ENCODE measurements at places on chromosomes 1 and 21.

GRCh38 chr1:5981009-5981380 lies 11.2 kb downstream of the NPHP4 start:
- no peak for DNase-seq

DNA sequence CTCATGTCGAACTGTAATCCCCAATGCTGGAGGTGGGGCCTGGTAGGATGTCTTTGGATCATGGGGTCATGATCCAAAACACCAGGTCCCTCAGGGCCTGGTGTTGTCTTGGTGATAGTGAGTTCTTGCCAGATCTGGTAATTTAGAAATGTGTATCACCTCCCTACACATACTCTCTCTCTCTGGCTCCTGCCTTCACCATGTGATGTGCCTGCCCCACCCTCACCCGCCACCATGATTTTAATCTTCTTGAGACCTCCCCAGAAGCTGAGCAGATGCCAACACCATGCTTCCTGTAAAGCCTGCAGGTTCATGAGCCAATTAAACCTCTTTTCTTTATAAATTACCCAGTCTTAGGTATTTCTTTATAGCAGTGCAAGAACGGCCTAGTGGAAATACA lies 136.4 kb downstream of the NR5A2 start:
- DNase-seq = no peak

GRCh38 chr1:86704972-86705664 lies 742 bp downstream of the SH3GLB1 start:
- DNase-seq = peak; percentile 40

GRCh38 chr1:236141447-236142252 lies 689 bp upstream of the GPR137B start:
- DNase-seq = no peak

DNA sequence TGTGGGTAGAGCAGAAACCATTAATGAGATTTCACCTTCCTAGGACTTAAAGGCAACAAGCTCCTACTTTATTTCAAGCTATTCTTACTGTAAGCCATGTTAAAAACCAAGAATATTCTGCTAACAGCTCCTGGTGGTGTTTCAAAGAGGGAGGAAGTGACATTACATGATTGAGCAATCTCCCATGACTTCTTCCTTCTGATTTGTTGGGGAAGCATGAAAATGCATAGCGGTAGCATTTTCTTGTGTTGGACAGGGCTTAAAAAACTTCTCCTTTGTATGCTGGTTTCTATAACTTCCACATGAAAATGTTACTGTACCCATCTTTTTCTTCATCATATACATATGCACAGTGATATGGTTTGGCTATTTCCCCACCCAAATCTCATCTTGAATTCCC lies 297.0 kb upstream of the SNX7 start:
- no peak for DNase-seq

DNA sequence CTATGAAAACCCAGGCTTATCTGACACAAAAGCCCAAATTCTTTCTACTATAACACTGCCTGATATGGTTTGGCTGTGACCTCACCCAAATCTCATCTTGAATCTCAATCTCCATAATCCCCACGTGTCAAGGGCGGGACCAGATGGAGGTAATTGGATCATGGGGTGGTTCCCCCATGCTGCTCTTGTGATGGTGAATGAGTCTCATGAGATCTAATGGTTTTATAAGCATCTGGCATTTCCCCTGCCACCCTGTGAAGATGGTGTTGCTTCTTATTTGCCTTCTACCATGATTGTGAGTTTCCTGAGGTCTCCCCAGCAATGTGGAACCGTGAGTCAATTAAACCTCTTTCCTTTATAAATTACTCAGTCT lies 123.3 kb upstream of the USP24 start:
- DNase-seq = no peak

DNA sequence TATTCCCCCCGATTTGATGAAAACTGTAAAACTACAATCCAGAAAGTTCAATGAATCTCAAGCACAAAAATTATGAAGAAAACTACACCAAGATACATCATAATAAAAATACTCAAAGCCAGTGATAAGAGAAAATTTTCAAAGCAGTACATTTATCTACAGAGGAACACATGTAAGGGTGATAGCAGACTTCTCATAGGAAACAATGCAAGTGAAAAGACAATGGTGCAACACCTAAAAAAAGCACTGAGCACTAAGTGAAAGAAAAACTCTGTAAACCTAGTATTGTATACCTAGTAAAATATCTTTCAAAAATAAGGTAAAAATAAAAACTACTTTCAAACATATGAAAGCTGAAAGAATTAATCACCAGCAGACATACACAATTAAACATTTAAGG lies 76.1 kb upstream of the IRF2BP2 start:
- no peak for DNase-seq

DNA sequence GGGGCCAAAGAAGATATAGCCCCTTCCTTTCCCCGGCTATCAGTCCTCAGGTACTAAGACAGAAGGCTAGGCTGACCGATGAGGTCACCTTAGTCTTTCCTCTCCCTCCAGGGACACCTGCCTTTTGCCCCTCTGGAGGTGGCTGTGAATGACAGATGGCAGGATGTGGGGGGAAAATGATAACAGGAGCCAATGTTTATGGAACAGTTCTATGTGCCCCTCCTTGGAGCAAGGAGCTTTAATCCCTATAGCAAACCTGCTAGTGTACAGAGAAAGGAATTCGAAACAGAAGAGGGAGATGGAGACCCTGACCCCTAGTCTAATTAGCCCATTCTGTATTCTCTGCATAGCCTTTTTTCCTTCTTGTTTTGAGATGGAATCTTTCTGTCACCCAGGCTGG lies 28.1 kb downstream of the SERINC2 start:
- no peak for DNase-seq

GRCh38 chr1:20375563-20375962 lies 84.9 kb downstream of the VWA5B1 start:
- DNase-seq = no peak

GRCh38 chr1:83620016-83620415 lies 378.9 kb downstream of the TTLL7 start:
- DNase-seq = no peak

- no peak for DNase-seq
Observed at GRCh38 chr1:51294566-51295184, 35.7 kb downstream of the TTC39A start.

DNA sequence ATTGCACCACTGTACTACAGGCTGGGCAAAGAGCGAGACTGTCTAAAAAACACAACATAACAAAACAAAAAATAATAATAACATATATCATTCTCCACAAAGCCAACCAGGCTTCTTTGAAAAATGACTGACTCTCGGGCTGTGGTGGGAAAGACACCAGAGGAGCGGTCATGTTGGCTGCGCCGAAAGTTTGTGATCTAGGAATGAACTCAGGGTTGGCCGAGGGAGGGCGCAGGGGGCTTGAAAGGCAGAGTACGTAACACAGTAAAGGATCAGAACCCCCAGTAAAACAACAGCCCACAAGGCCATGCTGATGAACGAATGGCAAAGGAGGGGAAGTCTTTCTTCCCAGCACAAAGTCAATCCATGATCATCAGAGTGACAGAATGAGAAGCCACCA lies 4.7 kb downstream of the SLC35E2B start:
- DNase-seq = no peak

- DNase-seq = no peak
Observed at GRCh38 chr1:32798679-32799416, 18.3 kb downstream of the YARS1 start.

GRCh38 chr21:29601047-29601446 lies 302.3 kb downstream of the BACH1 start:
- DNase-seq = no peak

GRCh38 chr1:221812088-221812752 lies 70.3 kb upstream of the DUSP10 start:
- no peak for DNase-seq

- DNase-seq = no peak
Observed at GRCh38 chr1:29457496-29458368, 221.4 kb downstream of the PTPRU start.

DNA sequence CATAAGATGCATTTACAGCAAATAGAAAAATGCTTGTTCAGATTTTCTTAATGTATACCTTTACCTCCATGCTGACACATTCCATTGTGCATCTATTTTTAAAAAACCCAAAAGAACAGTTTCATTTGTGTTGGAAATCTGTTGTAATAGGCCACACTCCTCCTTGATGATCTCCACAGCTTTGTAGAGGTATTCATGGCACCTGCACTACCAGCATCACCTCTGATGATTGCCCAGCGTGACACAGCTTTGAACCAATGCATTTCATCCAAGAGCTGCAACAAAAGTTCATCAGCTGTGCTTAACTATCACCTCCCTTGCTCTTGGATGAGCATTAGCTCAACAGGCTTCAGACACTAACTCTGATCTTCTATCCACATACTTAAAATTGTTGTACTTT lies 8.2 kb downstream of the DYNLT5 start:
- DNase-seq = no peak

DNA sequence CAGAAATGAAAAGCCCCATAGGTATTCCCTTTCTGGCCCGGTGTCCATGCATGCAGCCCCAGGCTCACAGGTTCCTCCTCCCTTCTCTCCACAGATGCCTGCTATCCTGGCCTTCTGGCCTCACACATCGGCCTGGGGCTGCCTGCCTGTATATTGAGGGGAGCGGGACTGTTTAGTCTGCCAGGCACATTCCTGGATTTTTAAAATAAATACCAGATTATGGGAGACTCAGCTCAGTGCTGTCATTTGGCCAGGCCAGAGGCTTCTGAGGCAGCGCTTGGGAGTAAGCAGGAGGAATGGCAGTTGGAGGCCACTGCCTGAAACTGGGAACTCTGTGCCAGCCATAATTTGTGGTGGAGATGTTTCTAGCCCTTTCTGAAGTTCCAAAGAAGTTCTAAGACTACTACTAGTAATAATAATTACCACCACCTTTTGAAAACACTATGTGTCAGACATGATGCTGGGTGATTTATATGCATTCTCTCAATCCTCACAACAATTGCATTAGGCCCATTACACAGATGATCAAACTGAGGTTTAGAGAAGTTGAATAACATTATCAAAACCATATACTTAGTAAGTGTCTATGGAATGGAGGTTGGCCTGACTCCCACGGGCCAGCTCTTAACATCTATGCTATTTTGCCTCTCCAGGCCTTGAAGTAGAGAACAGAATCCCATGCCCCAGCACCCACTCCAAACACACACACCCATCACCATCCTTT lies 107.6 kb downstream of the PLXNA2 start:
- no peak for DNase-seq

- DNase-seq = no peak
Observed at GRCh38 chr1:19418503-19418971, 66.8 kb downstream of the CAPZB start.

DNA sequence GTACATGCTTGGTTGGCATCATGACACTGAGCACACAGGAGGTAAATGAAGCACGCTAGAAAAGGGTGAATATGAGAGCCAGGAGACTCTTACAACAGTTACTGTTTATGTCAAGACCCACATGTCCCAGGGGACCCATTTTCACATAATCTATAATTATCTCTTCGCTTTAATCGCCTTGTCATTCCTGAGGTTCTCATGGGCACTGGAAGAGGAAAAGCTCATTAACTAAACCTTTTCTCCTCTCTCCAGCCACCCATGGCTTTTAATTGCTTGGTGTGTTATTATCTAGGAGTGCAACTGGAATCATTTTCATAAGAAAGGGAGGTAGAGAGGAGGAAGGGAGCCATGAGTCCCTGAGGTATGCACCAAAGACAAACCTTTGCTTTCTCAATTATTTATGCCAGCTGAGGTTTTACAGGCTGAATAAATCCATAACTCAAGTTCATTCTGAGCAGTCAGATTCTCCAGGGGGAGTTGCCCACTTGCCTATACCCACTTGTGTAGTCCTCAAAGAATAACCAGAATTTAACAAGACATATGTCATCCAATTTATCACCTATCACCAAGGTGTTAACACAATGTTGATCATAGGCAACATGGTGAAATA lies 77.4 kb downstream of the ACBD6 start:
- DNase-seq = no peak

DNA sequence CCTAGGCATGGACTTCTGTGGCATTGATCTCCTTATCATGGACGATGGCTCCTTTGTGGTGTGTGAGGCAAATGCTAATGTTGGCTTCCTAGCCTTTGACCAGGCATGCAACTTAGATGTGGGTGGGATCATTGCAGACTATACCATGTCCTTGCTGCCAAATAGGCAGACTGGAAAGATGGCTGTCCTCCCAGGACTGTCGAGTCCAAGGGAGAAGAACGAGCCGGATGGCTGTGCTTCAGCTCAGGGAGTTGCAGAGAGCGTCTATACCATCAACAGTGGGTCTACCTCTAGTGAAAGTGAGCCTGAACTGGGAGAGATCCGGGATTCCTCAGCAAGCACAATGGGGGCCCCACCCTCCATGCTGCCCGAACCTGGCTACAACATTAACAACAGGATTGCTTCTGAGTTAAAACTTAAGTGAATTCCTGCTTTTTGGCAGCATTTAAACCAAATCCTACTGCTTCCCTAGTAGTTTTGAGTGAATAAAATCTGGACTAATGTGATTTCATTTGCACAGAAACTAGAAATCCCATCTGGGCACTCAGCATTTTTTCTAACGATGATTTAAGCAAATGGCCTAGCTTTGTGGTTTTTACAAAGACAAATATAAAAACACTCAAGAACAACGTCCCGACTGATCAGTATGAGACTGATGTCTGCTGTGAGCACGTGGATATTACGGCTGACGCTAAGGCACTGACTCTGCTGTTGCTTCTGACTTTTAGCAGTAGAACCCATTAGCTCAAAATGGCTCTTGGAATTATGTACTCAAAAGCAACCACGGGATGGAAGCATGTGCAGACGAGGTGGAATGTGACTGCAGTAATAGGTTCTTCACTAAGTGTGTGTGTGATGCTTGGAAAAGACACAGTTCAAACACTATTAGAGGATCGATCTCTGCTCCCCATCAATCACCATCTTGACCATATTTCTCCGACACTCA lies 34.2 kb downstream of the RIMKLA start:
- no peak for DNase-seq

DNA sequence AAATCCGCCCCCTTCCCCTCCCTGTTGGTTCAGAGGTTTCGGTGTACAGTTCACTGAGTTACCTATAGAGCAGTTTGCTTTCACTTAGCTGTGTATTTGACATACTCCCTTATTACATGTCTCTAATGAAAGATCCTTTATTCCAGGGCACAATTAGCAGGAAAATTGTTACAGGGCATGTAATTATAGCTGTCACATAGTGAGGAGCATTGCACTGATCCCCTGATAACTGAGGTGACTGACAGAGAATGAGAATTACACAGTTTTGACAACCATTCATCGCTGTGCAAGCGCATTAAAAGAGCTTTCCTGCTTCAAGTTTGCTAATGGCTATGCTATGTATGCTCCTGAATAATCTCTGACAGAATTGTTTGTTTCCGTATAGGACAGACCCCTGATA lies 26.9 kb downstream of the DAP3 start:
- DNase-seq = no peak
